Psoas muscle (tissue), 8 donors: ENCODE measurements at places on chromosomes 3 and 15. TPM values are rescaled to one million over a fixed set of nuclear protein-coding genes. Genes with fewer than 3 reads are reported as not detected.

The CDHR4 gene
- total RNA-seq, result not detected

GRCh38 chr3:9552252-9552999 is 1.2 kb downstream of the LHFPL4 start:
- H3K27me3 ChIP-seq, result peaks cover 23% of the 10 kb centered on the region
- DNase-seq, result peak; percentile 52
- H3K4me1 ChIP-seq, result no peaks in the 10 kb centered on the region
- H3K27ac ChIP-seq, result no peak overlapping the region
- no peaks in the 10 kb centered on the region for H3K36me3 ChIP-seq

The CDCP1 gene
- total RNA-seq, result 1.4 TPM

The PLA2G4D gene
- total RNA-seq, result not detected

DNA sequence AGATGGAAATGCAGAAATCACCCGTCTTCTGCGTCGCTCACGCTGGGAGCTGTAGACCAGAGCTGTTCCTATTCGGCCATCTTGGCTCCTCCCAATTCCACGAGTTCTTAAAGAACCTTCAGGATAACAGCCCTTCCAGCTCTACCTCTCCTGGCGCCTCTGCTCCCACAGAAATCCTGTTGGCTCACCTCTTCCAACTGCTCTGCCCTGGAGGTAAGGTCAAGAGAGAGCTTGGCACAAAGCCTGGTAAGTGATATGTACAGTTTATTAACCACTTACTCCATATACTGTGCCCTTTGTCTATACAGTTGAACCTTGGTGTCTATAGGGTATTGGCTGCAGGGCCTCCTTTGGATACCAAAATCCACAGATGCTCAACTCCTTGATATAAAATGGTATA is 17.8 kb upstream of the FGF12 start:
- DNase-seq, result no peak
- no peaks in the 10 kb centered on the region for H3K27me3 ChIP-seq
- no peaks in the 10 kb centered on the region for H3K36me3 ChIP-seq
- H3K4me1 ChIP-seq, result no peaks in the 10 kb centered on the region
- H3K4me3 ChIP-seq, result no peak overlapping the region

The BTBD1 gene
- total RNA-seq, result 133 TPM

DNA sequence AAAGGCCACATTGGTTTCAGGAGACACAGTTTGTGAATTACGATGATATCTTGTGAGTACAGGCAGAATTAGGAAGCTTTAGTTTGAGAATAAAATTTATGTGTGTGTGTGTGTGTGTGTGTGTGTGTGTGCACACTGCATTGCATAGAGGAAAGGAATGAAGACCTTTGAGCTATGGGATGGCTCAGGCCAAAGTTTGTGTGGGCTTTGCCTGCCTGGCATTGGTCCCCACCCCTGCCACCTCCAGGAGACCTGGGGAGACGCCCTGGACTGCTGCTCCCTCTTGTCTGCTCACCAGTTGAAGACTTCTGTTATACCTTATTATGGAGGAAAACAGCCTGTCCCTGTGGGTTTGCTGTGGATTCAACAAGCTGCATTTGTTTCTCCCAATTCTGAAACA is 37.2 kb downstream of the TIGIT start:
- peaks cover 10% of the 10 kb centered on the region for H3K36me3 ChIP-seq
- no peak overlapping the region for H3K27ac ChIP-seq
- no peaks in the 10 kb centered on the region for H3K27me3 ChIP-seq
- no peak for DNase-seq
- H3K4me3 ChIP-seq, result no peak overlapping the region

- H3K27me3 ChIP-seq, result no peaks in the 10 kb centered on the region
- H3K4me1 ChIP-seq, result no peaks in the 10 kb centered on the region
- DNase-seq, result no peak
- no peak overlapping the region for H3K27ac ChIP-seq
- no peaks in the 10 kb centered on the region for H3K36me3 ChIP-seq
Observed at GRCh38 chr3:117165601-117166051, 456.0 kb downstream of the TUSC7 start.

DNA sequence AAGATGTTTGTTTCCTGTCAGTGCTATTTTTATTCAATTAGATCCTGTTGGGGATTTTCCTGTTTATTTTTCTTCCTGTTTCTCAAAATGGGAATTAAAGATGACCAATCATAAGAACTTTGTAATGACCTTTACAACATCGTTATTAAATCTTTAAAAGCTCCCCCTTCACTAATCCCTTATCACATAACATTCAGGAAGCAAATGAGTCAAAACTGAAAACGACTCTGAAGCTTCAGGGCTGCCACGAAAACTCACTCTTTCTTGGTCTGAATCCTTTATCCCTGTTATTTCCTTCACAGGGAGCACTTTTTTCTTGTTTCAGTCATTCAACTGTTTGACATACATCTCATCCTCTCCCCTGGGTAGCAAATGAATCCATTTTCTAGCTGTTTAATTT is 75.8 kb upstream of the MB21D2 start:
- no peak overlapping the region for H3K27ac ChIP-seq
- no peaks in the 10 kb centered on the region for H3K27me3 ChIP-seq
- no peak overlapping the region for H3K4me3 ChIP-seq
- DNase-seq, result no peak
- no peaks in the 10 kb centered on the region for H3K4me1 ChIP-seq
- H3K36me3 ChIP-seq, result no peaks in the 10 kb centered on the region

The SPINT1 gene
- 0.20 TPM for total RNA-seq

GRCh38 chr15:79656151-79657000 is 224.2 kb downstream of the MINAR1 start:
- H3K27me3 ChIP-seq, result peaks cover 3% of the 10 kb centered on the region
- H3K36me3 ChIP-seq, result no peaks in the 10 kb centered on the region
- no peak for DNase-seq
- no peaks in the 10 kb centered on the region for H3K4me1 ChIP-seq

The TPM1 gene
- 2,822 TPM for total RNA-seq

The ASB14 gene
- total RNA-seq, result 5.0 TPM

DNA sequence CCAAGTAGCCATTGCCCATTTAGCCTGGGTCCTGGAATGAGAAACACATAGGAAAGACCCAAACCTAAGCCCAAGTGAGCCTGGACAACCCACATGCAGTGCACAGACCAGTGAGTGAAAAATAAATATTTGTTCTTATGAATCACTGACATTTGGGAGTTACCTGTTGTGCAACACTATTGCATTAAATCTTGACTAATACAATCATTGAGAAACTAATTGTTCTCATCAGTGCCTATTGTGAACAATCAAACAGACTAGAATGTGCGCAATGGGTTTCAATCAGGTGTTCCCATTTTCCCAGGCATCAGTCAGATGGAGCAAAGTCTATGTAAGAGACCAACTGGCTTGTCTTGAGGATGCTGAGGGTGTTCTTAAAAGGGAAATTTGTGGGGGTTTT is 54.7 kb upstream of the CNOT10 start:
- no peak overlapping the region for H3K4me3 ChIP-seq
- no peaks in the 10 kb centered on the region for H3K36me3 ChIP-seq

- no peak overlapping the region for H3K4me3 ChIP-seq
- DNase-seq, result no peak
- H3K4me1 ChIP-seq, result no peaks in the 10 kb centered on the region
- H3K27me3 ChIP-seq, result no peaks in the 10 kb centered on the region
Observed at GRCh38 chr15:54208786-54209185, 230.5 kb downstream of the UNC13C start.

GRCh38 chr3:33144433-33144832 is 30.6 kb downstream of the CRTAP start:
- peaks cover 7% of the 10 kb centered on the region for H3K4me1 ChIP-seq
- DNase-seq, result no peak
- no peaks in the 10 kb centered on the region for H3K27me3 ChIP-seq
- no peak overlapping the region for H3K27ac ChIP-seq

The MESP2 gene
- not detected for total RNA-seq

GRCh38 chr3:178551916-178552321 is 15.7 kb downstream of the KCNMB2 start:
- no peaks in the 10 kb centered on the region for H3K27me3 ChIP-seq
- no peaks in the 10 kb centered on the region for H3K4me1 ChIP-seq
- H3K36me3 ChIP-seq, result no peaks in the 10 kb centered on the region
- no peak for DNase-seq
- H3K27ac ChIP-seq, result no peak overlapping the region

- no peaks in the 10 kb centered on the region for H3K36me3 ChIP-seq
- no peaks in the 10 kb centered on the region for H3K4me1 ChIP-seq
- no peak overlapping the region for H3K4me3 ChIP-seq
Observed at GRCh38 chr3:127426444-127427153, 138.8 kb upstream of the PRR20G start.

- no peaks in the 10 kb centered on the region for H3K36me3 ChIP-seq
- H3K27me3 ChIP-seq, result peaks cover 9% of the 10 kb centered on the region
- no peaks in the 10 kb centered on the region for H3K4me1 ChIP-seq
- no peak overlapping the region for H3K27ac ChIP-seq
Observed at GRCh38 chr3:51311055-51311454, 74.0 kb upstream of the MANF start.

- no peak overlapping the region for H3K4me3 ChIP-seq
- H3K4me1 ChIP-seq, result peaks cover 19% of the 10 kb centered on the region
- H3K27ac ChIP-seq, result peak overlapping the region; percentile 72
- no peaks in the 10 kb centered on the region for H3K36me3 ChIP-seq
Observed at GRCh38 chr3:125644036-125645005, 49.0 kb upstream of the OSBPL11 start.
